ENCODE measurements at places on chromosomes 4 and X.

DNA sequence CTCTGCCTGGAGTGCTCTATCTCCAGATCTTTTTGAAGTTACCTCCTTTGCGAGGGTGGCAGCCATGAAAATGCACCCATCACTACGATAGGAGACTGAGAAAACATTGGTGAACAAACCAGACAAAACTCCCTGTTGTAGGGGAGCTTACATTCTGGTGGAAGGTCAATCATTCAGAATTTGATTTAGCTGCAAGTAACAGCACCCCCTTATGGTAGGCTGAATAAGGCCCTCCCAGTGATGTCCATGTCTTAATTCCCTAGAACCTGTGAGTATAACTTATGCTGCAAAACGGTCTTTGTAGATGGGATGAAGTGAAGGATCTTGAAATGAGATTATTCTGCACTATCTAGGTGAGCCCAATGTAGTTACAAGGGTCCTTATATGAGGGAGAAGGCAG lies 5.6 kb upstream of the TEC start:
- DNase-seq = no peak

GRCh38 chr4:180675359-180675650 lies 1567.9 kb upstream of the TENM3 start:
- DNase-seq = no peak

- no peak for DNase-seq
These were observed 135.2 kb downstream of the ADGRL3 start for GRCh38 chr4:61335241-61335763.

GRCh38 chr4:118994030-118994429 lies 105.4 kb downstream of the SYNPO2 start:
- DNase-seq = no peak

Data from amygdala (tissue), 56 donors.